ENCODE measurements at places on chromosomes 3 and 15.

GRCh38 chr3:12027184-12027846 lies 23.1 kb downstream of the SYN2 start:
- no peak for DNase-seq

- no peak for DNase-seq
Observed at GRCh38 chr3:19073341-19074105, 74.8 kb upstream of the KCNH8 start.

- no peak for DNase-seq
Observed at GRCh38 chr3:174854987-174855386, 4.1 kb upstream of the NAALADL2 start.

- peak; percentile 70 for DNase-seq
Observed at GRCh38 chr15:31489801-31490646, 163.4 kb downstream of the KLF13 start.

- DNase-seq = no peak
Observed at GRCh38 chr15:25944386-25944785, 81.3 kb upstream of the ATP10A start.

- no peak for DNase-seq
Observed at GRCh38 chr3:66177026-66177425, 43.8 kb upstream of the SLC25A26 start.

DNA sequence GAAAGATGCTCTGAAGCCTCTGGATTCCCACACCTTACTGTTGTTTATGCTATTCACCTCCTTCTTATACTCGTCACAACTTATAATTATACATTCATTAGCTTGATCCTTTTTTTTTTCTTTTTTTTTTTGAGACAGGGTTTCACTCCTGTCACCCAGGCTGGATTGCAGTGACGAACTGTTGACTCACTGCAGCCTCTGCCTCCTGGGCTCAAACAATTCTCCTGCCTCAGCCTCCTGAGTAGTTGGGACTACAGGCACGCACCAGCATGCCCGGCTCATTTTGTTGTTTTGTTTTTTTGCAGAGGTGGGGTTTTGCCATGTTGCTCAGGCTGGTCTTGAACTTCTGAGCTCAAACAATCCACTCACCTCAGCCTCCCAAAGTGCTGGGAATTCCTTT lies 143.6 kb downstream of the PLCL2 start:
- DNase-seq = no peak

DNA sequence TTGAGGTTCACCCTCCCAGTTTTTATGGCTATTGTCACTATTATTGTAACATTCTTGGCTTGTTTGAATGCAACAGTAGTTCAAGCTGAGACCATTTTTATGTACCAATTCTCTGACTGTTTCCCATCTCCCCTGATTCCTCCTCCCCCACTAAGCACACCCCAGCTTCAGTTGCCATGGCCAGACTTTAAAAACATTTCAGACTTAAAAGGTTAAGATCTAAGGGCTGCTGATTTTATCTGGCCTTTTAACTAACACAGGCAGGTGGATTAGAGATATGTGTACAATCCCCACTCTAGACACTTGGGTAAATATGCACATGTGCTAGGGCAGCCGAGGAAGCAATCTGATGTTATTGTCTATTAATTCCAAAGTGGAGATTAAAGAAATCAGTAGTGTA lies 386.3 kb upstream of the NR2F2 start:
- no peak for DNase-seq

DNA sequence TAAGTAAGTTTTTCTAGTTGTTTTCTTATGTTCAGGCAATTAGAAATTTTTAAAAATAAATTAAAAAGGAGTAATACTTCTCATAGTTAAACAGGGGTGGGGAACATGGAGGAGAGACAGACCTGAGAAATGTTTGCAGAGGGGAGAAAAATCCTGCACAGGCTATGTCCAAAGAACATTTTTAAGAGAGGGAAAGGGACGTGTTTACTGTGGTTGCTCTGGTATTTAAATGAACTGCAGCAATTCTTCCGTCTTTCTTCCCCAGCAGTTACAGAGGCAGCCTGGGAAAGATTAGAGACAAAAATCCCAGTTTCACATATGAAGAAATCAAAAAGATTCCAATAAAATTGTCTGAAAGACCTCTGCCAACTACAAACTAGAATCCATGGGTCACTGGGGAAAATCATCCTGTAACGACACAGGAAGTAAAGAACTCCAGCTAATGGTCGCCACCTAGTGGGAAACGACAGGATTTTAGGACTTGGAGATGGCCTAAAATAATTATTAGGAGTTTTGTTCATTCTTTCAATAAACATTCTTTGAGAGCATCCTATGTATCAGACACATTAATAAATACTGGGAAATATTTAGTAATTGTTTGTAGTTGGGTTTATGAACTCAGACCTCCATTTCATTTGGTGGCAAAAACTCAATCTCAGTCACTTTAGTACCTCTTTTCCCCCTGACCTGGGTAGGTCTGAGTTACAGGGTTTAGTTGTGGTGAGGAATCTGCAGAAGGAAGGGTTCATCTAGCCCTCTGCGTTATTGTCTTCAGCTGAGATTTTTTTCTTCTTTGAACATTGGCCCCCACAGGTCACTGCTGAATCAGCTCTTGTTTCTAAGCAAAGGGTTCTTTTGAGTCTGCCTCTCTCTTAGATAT lies 69.9 kb upstream of the GOLIM4 start:
- peak; percentile 80 for DNase-seq

- no peak for DNase-seq
Observed at GRCh38 chr3:129694228-129694627, 87.8 kb upstream of the PLXND1 start.

DNA sequence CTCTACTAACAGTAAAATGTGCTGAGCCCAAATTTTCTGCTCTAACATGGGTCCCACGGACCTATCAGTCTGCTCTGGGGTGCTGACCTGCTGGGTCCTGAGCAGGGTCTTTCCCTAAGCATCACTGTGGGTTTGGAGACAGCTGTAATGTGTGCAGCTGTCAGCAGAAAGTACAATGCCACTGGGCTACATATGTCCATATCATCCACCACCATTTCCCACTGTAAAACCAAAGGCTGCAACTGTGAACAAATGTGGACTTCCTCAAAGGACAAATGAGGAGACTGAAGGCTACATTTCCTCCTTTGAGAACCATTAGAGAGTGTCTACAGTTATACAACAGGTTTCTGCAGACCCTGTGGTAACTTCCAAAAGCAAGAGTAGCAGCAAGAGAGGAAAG lies 33.8 kb upstream of the IP6K2 start:
- peak; percentile 45 for DNase-seq

DNA sequence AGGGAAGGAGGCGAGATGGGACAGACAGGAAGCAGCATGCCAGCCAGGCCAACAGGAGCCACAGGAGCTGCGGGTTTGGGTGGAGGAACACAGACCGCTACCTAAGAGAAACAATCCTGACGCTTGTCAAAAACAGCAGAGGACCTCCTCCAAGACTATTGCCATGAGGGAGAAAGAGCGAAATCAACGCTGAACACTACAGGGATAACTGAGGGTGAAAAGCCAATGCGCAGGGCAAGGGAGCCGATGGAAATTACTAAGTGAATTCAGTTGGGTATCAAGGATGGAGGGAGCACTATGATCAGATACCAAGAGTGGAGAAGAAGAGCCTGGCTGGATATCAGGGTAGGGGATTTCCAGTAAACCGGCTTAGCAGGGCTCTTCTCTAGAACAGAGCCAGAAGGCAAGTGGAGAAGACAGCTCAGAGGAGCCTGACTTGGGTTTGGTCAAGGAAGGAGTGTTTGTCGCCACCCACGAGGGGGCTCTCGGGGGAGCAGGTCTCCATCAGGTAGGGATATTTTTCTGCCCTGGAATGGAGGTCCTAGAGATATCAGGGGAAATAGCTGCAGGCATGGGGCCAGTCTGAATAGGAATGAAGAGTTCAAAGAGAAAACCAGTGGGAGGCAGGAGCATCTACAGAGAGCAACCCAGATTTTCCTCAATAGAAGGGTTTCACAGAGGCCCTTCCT lies 48.4 kb downstream of the SLC41A3 start:
- no peak for DNase-seq

DNA sequence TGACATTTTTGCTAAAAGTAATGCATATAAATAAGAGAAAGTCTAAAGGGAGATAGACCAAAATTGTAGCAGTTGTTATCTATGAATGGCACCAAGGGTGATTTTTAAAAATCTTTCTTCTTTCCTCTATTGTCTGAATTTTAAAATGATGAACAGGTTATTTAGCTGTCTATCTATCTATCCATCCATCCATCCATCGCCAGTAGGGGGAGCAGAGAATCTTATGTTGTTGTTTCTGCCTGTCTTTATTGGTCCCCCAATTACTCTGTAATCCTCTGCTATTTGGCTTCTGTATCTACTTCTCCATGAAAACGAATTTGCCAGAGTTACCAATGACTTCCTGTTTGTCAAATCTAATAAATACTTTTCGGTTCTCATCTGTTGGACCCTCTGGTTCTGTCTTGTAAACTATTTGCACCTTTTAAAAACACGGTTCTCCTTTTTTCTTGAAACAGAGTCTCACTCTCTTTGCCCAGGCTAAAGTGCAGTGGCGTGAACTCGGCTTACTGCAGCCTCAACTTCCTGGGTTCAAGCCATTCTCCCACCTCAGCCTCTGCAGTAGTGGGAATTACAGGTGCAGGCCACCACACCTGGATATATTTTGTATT lies 86.0 kb downstream of the ECT2 start:
- peak; percentile 8 for DNase-seq

DNA sequence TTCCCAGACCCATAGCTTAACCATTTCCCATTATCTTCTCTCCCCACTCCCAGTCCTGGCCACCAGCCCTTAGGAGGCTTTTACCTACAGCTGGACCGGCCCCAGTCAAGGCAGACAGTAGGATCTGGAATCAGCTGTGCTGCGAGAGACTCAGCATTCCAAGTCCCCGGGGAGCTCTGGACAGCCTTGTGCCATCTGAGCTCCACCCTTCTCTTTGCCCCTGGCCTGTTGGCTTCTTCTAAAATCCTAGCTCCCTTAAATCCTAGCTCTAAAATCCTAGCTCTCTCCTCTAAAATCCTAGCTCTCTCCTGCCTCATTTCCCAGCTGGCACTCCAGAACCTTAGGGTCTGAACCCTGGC lies 21.3 kb downstream of the MEGF11 start:
- DNase-seq = no peak

DNA sequence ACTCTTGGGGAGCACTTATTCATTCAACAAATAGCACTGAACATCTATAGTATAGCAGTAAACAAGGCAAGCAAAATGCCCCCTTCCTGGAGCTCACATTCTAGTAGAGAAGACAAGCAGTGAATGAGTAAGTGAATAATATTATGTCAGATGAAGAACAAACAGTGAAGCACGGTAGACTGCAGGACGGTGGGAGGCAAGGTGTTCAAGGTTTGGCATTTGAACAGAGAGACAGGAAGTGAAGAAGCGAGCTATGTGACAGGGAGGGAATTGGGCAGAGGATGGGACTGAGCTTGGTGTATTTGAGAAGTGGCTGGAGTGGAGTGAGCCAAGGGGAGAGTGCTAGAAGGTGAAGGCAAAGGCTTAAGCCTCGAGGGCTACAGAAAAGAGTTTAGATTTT lies 1.4 kb downstream of the CRELD1 start:
- DNase-seq = no peak

DNA sequence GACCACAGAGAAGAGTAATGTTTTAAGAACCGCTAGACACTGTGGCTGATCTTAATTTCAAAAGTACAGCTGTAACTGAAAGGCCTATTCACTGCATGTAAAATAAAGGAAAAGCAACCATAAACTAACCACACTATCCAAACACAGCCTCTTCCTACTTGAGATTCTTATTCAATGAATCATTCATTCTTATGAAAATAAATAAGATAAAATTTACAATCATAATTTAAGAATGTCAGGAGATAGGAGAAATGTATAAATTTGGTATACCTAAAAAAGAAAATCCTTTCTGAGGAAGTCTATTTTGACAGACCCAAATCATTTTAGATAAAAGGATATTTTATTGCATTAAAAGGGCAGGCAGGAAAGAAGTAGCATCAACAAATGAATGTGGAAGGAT lies 533.5 kb upstream of the ZNF385D start:
- no peak for DNase-seq

- no peak for DNase-seq
Observed at GRCh38 chr15:100167884-100168375, 173.8 kb downstream of the ADAMTS17 start.

- no peak for DNase-seq
Observed at GRCh38 chr15:101684384-101684783, 32.2 kb upstream of the TM2D3 start.

- no peak for DNase-seq
Observed at GRCh38 chr15:85676342-85677098, 118.2 kb downstream of the KLHL25 start.

DNA sequence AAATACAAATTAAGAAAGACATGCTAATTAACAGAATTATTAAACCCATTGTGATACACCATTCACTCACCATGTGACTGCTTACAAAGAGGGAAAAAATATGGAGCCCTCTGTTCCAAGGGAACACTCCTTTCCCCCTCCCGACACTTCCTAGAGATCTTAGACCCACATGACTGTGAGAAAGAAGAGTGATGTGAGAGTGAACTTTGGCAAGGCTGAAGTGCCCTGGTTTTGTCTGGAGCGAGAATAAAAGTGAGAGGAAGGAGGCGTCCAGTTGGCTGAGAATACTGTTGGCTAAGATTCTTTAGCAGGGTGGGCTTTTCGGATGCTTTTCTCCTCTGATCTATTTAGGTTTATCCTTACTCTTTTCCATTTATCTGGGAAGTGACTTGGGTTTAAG lies 14.1 kb downstream of the CHL1 start:
- no peak for DNase-seq

- DNase-seq = no peak
Observed at GRCh38 chr15:32099956-32100684, 69.8 kb downstream of the CHRNA7 start.

DNA sequence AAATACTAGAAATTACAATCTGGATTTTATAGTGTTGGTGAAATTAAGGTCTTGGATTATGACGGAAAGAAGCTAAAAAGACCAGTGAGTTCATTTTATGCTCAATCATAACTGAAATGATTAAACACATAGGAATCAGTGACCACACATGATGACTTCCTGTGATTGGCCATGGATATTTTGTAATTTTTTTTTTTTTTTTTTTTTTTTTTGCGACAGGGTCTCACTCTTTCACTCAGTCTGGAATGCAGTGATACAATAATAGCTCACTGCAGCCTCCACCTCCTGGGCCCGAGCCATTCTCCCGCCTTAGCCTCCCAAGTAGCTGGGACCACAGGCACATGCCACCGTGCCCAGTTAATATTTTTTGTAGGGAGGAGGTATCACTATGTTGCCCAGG lies 47.4 kb downstream of the PAQR5 start:
- no peak for DNase-seq

DNA sequence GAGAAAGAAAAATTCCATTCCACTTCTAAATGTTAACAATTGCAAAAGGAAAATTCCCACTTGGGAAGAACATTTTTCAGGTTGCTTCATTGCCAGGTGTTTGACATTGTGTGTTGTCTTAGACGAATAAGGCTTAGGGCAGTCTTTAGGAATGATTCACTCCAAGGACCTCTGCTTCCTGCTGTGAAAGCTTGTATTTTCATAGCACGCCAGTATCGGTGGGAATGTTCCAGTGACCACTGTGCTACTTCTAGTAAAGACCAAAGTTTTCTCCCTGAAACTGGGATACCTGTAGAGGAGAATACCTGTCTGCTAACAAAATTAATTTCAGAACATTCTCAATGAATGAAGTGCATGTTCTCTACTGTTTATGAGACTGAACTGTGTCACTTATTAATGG lies 64.1 kb downstream of the CDIN1 start:
- DNase-seq = no peak
